CD8-positive, alpha-beta memory T cell (primary cell): ENCODE measurements at places on chromosomes 4 and X. TPM values are rescaled to one million over a fixed set of nuclear protein-coding genes. Genes with fewer than 3 reads are reported as not detected.

DNA sequence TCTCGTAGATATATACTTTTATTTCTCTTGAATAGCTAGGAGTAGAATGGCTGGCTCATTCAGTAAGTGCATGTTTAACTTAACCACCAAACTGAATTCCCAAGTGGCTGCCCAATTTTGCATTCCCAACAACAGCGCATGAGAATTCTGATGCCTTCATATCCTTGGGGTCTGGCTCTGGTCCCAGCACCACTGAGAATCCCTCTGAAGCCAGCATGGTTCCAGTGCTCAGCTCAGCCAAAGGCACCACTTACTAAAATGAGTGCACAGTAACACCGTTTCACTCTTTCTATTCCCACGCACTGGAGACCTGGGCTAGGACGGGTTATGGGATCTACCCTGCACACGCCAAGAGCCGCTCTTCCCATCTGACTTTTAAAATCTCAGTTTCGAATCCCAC, 60.4 kb downstream of the CASP3 start:
- DNase-seq, result no peak

DNA sequence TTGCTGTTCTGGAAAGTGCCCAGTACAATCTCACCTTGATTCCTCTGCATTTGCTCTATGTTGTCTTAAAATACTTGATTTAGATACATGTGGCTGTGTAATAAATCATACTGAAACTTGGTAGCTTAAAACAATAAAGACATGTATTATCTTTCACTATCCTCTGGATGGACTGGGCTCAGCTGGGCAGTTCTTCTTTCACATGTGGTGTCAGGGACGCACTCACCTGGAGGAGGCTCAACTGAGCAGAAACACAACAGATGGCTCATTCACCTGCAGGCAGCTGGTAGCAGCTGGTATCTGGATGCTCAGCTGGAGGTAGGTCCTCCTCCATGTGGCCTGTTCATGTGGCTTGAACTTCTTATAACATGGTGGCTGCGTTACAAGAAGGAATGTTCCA, 563.8 kb upstream of the FRG1 start:
- DNase-seq, result no peak

GRCh38 chr4:110165382-110166286, 32.8 kb downstream of the ELOVL6 start:
- DNase-seq, result peak; percentile 66

- no peak for DNase-seq
These were observed 249.0 kb downstream of the STK32B start for GRCh38 chr4:5300283-5300682.

ITM2A gene
- polyA plus RNA-seq, result 571 TPM
